ENCODE measurements at places on chromosomes 5 and 9.

DNA sequence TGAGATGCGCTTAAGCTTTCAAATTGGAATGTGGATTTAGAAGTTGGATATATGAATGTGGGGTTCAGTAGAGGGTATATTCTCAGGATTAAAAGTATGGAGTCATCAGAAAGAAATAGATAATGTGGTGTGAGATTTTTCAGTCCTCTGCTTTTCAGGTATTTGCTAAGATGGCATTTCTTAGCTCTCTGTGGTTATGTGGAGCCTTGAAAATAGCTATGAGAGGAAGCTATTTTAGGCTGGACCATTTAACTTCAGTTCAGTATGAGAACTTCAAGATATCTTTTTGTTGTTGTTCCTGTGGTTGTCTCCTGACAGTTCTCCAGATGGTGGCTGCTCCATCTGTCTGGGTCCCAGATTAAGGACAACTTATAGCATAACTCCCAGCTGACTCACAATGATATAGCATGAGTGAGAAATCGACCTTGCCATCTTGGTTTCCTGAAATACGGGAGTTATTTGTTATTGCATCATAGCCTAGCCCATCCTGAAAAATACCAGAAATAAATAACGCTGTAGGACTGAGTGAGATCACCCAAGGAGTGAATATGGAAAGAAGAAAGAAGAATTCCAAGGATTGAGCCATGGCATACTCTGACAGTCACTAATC is 461.5 kb downstream of the ANXA1 start:
- DNase-seq: no peak

DNA sequence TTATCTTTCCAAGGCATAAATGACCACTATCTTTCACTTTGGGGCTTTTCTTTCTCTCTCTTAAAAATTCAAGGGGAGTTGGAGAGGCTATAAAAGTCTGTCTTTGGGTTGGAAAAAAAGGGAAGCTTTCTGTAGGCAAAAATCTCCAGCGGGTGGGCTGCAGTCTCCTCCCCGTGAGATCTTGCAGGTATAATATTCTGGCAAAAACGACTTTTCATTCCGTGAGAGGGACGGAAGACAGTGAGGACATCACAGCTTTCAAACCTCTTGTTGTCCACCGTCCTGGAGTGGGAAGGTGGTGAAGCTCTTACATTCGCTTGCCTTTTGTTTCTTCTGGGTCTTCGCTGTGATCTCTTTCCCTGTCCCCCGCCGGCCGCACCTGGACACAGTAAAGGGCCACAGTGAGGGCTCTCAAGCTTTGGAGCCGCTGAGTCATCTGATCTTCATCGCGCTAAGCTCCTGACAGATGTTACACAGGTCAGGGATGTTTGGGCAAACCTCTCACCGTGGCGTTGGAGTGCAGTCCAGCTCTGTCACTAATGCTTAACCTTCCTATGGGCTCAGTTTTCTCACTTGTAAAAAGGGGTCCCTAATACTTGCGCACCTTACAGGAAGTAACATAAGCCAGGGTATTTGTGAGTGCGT is 61.9 kb upstream of the MEGF10 start:
- DNase-seq: no peak

GRCh38 chr9:93072383-93072795 is 13.9 kb downstream of the SUSD3 start:
- no peak for DNase-seq

DNA sequence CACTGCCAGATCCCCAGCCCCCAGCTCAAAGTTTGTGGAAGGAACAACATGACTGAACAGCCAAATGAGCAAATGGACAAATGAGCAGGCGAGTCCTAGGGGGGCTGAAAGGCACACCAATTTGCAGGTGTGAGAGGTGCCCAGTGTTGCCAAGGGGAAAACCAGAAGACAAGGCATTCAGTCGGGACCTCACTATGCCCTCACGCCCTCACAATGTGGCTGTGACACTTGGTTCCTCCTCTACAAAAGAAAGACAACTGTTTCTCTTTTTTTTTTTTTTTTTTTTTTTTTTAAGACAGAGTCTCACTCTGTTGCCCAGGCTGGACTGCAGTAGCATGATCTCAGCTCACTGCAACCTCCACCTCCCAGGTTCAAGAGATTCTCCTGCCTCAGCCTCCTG is 28.0 kb downstream of the TNIP1 start:
- DNase-seq: no peak

DNA sequence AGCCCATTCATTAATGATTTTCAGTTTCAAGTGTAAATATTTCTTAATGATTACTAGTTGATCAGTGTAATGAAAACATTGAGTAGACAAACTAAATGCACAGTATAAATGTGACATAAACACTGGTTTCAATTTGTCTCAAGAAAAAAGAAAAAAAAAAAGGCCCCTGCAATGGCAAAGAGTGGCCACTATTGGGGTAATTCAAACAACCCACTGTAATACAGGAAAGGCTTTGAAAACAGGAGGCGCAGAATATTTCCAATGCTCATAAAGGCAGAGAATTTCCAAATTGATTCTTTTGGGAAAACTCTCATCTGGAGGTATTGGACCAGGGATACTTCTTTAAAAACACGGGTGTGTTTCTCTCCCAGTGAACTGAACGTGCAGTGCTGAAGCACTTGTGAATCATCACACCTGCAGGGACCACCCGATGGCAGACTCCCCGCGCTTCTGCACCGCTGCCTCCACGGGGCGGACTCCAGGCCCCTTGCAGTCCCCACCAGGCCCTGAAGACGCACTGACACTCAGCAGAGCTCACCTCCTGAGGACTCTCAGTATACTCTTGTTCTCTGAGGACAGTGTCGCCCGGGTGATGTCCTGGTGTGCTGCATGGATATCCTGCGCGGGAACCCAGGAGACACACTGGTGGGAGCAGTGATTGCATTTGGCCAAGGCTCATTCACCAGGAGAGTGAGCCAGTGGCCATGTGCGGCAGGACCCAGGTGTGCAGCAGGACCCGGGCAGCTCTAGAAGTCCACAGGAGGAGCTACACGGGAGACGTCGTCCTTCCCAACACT is 227.6 kb upstream of the IRX4 start:
- no peak for DNase-seq

GRCh38 chr9:78030296-78030552 is 1.4 kb downstream of the GNAQ start:
- peak; percentile 5 for DNase-seq

- DNase-seq: no peak
These were observed 173.5 kb downstream of the SLIT3 start for GRCh38 chr5:169127431-169127830.

- no peak for DNase-seq
These were observed 29.1 kb upstream of the BRINP1 start for GRCh38 chr9:119398350-119398749.

DNA sequence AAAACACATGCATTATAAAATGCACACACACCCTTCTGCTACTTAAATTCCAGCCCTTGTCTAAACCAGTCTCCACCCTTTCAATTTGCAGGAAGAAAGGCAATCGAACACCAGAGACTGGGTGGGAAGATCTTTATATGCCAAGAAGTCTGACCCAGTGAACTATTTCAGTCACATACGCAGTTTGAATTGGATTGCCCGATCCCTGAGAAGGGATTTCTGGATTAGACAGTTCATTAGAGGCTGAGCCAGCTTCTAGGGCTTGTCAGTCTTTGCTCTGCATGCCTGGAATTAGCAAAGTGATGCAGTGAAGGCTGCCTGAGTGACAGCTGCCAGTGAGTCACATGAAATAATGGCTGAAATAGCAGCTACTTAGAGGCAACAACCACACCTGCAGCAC is 159.9 kb downstream of the PPP2R2B start:
- no peak for DNase-seq

GRCh38 chr9:129702589-129703520 is 37.4 kb downstream of the PRRX2 start:
- DNase-seq: no peak

DNA sequence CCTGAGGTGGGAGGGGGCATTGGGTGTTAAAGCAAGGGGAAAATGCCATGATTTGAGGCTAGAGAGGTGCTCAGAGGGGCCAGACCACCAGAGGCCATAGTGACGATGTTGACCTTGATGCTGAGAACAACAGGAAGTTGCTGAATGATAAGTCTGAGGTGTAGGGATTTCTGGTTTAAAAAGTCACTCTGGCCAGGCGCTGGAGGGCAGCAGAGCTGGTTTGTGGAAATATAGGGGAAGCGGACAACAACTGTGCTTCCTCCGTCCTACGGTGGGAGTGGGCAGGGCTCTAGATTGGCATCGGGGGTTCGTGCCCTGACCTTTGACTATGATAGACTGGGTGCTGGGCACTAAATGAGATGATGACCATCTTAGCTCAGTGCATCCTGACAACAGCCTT is 44.7 kb downstream of the STOM start:
- DNase-seq: no peak

- DNase-seq: no peak
These were observed 18.2 kb upstream of the TMED7 start for GRCh38 chr5:115644046-115644445.

- DNase-seq: no peak
These were observed 12.1 kb downstream of the SLC22A5 start for GRCh38 chr5:132381614-132382013.

DNA sequence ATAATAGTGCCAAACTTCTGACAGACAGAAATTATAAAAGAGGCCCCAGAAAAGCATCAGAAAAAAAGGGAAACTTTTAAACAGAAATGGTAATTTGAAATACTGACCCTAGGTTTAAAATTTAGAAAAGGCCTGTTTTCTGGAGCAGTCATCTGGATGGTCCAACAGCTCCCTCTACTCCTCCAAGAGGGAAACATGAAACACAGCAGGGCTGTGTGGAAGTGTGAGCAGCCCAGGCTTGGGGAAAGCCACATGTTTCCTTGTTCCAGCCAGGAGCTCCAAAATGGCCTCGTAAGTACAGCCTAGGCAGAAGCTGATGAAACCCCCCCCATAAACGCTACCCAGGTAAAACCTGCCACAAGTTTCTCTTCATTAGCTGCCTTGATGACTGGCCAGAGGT is 499.3 kb upstream of the ADAMTS16 start:
- no peak for DNase-seq

DNA sequence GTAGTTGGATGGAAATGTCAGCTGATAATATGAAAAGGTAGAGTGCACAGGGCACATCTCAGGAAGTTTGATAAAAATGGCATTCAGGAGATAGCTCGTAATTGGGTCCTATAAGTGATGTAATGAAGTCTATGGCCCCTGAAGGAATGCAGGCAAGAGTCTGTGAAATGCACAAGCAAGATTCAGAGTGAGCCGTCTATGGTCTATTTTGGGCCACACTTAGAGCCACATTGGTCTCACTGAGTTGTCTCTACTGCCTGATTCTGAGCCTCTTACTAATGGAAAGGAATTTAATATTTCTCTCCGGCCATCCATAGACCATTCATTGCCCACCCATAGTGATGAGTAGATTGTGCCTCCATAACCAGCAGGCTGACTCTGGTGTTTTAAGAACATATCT is 111.3 kb upstream of the KCNN2 start:
- DNase-seq: no peak

GRCh38 chr9:259405-260404 is 45.0 kb downstream of the DOCK8 start:
- no peak for DNase-seq

GRCh38 chr5:9505225-9505624 is 40.6 kb downstream of the SEMA5A start:
- DNase-seq: no peak

- DNase-seq: no peak
These were observed 20.3 kb downstream of the RALGDS start for GRCh38 chr9:133100506-133101355.

DNA sequence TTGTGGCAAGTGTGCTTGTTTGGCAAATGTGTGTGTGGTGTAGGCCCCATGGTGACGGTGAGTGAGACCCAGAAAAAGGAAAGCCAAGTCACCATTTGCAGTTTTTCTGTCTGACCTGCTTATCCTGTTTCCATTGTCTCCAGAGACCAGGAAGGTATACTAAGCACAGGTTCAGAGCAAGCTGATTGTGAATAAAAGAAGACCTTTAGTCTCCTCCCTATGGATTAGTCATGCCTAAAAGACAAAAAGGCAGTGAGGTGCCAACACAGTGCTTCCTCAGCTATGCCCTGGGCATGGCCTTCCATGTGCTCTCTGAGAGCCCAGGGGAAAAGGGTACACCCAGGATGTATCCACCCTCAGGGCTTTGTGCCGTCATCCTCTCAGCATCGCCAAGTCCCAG is 49.2 kb upstream of the SHOC1 start:
- DNase-seq: no peak

- DNase-seq: no peak
These were observed 129.7 kb upstream of the DHFR start for GRCh38 chr5:80784451-80784850.

- DNase-seq: no peak
These were observed 302.4 kb downstream of the ATPSCKMT start for GRCh38 chr5:9947225-9947714.

DNA sequence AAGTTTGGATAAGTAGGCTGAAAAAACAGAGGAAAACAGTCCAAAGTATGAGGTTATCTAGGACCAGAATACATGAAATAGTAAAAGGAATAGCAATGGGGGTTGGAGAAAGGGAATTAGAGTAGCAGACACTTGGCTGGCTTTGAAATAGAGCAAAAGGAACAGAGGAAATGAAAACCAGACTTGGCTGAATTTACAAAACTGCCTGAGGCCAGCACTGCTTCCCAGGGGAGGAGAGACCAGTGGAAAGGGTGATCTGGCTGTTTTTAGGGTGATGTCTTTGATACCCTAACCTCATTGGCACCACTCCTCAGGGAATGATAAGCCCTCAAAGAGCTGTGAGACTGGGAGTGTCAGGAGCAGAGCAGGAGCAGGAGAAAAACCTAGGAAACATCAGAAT is 413.4 kb upstream of the SLC30A5 start:
- no peak for DNase-seq

DNA sequence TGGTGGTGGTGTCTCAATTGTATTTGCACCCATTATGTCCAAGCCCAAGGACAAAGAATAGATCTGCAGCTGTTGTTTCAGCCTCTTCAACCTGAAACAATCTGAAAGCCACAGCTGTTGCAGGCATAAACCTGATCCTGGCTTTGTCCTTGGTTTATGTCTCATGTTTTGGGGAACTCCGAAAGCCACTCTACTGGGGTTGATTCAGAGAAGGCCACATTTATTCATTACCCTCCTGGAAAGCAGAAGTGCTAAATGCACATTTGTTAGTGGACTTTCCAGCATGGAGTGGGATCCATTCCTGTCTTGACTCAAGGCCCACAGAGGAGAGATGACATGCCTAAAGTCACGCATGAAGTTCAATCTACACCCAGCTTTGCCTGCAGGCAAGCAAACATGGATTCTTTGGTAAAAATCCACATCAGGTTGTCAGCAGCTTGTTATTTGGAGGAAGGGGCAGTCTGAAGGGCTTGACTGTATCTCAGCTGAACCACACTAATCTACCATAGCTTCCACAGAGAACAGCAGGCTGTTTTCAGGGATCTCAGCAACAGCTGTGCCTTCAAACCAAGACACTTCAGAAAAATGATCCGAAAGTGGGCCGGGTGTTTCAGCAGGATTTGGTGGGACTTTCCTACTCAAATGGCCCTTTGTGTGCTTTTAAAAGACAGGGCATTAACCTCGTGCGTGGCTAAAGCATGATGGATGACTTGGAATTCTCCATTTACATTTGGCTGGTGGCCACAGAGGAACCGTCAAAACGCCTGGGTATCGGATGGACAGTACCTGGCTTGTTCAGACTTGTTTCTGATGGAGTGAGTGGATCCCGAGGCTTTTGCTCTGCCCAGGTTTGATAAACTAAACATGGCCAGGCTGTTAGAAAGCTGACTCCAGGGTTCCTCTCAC is 36.2 kb upstream of the ADAM19 start:
- no peak for DNase-seq

GRCh38 chr5:52190737-52191136 is 597.0 kb upstream of the ITGA1 start:
- DNase-seq: no peak

Measured in stimulated activated CD4-positive, alpha-beta T cell treated with anti-CD3 and anti-CD28 coated beads, Interleukin-1b, Interleukin-23, amount 100 ng/mL, for 48 hours (primary cell).